ENCODE measurements at places on chromosomes 7 and 10.

DNA sequence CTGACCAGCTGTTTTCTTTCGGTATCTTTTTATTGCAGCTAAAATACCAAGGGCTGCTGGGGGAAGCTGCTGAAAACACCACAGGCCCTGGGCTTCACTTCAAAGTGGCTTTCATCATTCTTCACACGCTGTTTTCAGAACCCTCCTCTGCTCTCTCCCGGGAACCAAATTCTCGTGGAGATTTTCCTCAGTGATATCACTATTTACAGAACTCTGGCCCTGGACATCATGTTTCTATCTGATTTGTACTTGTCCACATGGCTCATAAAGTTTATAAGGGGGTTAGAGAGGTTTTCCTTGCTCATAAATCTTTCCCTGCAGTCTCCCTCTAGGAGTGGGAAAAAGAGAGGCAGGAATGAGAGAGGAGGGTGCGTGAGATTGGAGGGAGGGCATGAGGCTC, 177.4 kb upstream of the NPVF start:
- DNase-seq: no peak

- no peak for DNase-seq
Measured at GRCh38 chr7:3043544-3044371, at the start of gene CARD11. CARD11 (minus strand) TSS chr7:3043867; CDS start chr7:2958506, 85,361 bp downstream.

DNA sequence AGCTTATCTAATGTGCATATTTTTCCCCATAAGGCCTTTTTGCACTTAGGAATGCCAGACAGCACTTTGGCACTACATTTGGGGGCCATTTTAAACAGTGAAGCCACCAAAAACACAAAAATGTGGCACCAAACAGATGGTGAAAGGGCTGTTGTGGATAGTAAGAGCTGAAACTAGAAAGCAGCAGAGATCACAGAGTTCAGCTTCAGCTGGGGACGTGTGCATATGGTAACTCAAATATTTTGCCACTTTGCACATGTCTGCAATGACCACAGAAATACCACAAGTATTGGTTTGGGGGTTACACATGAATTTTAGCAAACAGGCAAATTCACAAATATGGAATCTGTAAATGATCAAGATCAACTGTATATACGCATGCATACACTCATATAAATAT, 72.8 kb downstream of the PODXL start:
- DNase-seq: no peak

- no peak for DNase-seq
Measured at GRCh38 chr10:35533565-35533964, 71.6 kb upstream of the GJD4 start.

GRCh38 chr10:103397191-103397825, 882 bp downstream of the PDCD11 start:
- DNase-seq: no peak

DNA sequence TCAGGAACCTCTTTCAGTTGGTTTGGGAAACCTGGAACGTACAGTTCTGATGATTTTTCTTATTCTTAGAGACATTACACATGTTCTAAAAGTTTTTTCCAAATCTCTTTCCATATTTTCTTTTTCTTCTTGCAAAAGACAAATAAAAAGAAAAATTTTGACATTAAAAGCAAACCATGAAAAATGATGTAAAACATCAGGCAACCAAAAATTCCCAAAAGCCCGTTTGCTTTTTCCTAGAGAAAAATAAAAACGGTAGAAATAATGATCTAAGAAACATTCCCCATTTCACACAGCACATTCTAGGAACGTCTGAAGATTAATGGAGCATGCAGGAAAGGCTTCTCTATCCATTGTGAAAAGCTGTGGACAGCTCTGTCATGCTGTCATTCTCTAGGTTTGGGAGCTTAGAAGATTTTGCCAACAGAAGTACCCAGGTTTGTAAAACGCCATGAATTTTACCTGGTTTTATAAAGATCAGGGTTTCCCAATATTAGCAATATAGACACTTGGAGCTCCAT, 11.2 kb upstream of the PRTFDC1 start:
- no peak for DNase-seq

- DNase-seq: no peak
Measured at GRCh38 chr10:43708262-43708661, 59.6 kb upstream of the ZNF32 start.

DNA sequence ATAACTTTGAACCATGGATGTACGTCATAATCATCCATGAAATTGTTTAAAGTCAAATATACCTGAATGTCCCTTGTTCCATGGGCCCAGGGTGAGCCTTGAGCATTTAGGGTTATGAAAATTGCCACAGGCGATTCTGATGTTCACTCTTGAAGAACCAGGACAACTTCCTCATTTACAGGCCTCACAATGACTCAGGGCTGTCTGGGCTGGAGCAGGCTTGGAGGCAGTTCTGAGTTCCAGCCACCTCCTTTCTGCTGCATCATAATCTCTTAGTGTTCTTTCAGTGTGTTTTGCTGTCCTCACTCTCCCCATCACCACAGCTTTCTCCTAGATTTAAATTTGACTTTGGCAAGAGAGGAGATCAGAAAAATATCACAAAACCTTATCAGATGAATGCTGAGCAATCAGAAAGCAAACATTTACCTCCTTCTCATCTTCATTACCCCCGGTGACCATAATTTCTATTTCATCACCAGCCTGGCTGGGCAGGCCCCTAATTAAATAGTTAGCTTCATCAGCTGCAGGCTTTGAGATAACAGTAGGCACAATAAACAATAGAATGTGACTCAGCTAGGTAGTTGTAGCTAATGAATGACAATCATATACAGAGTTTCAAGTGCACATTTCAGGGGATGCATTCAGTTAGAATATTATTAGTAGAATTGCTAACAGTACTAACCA, 571.0 kb downstream of the SH2D4B start:
- DNase-seq: no peak

- DNase-seq: no peak
Measured at GRCh38 chr10:101146392-101147251, 15.5 kb downstream of the TLX1 start.

GRCh38 chr10:69360485-69361302, 56.0 kb downstream of the TACR2 start:
- DNase-seq: peak; percentile 76

- DNase-seq: no peak
Measured at GRCh38 chr10:48231699-48232315, 42.7 kb downstream of the FRMPD2 start.

GRCh38 chr7:95298091-95298490, 26.2 kb downstream of the PON1 start:
- DNase-seq: no peak

DNA sequence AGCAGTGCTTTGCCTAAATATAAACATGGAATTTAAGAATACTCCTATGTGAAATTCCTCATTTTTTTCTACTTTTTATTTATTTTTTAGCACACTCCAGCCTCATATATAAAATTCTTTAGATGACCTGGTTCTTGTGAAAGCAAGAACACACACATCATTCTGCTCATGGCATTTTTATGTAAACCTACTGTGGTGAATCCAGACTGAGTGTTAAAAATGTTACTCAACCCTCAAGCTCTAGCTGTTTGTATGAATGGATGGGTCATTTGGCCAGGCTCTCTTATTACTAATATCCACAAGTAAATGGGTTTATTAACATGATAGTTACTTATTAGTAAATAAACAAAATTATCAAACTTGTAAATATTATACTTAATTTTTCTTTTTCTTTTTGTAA, 551.7 kb upstream of the LRRN3 start:
- no peak for DNase-seq

DNA sequence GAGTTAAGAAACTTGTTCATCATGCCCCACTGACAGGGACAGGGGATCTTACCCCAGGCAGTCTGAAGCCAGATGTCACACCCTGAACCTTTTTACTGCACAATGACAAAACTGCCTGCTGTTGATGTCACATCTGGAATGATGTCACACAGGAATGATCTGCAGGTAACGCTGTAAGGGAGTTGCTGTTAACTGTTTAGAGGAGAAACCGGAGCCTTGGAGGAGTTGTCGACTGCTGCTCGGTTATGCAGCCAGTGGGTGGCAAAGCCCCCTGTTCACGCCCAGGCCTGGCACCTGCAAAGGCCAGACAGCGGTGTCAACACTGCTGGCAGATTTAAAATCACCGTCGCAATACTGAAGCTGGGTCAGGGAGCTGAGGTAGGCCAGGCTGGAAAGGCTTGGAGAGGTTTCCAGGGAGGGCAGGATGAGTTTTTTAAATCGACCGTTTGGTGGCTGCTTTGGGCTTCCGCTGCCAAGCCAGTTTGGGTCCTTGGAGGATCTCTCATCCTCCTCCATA, 10.0 kb upstream of the SLIT1 start:
- DNase-seq: no peak

DNA sequence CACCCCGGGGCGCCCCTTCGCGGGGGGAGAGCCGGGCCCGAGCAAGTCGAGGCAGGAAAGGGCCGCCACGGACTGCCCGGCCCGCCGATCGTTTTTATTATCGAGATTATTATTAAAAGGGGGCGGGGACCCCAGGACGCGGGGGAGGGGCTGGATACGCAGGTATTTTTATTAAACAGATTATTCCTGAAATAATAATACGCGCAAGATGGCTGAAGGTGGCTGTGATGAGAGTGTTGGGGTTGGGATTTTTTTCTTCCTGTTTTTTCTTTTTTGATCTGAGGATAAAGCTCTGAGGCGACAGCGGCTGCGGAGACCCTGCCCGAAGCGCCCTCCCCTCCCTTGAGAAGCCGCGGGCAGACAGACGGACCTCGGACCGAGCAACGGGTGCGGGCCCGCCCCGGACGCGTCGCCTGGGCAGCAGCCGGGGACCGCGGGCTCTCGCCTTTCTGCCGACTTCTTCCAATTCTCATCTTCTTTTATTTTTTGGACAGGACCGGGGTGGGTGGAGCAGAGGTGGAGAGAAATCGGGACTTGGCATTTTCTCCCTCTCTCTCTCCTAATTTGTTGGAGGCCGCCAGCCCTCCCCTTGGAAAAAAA, 1.4 kb upstream of the TRIM8 start:
- no peak for DNase-seq

- DNase-seq: no peak
Measured at GRCh38 chr7:29119538-29119937, 26.8 kb downstream of the CPVL start.

- DNase-seq: no peak
Measured at GRCh38 chr7:150385302-150385723, 6.2 kb downstream of the ZNF775 start.

DNA sequence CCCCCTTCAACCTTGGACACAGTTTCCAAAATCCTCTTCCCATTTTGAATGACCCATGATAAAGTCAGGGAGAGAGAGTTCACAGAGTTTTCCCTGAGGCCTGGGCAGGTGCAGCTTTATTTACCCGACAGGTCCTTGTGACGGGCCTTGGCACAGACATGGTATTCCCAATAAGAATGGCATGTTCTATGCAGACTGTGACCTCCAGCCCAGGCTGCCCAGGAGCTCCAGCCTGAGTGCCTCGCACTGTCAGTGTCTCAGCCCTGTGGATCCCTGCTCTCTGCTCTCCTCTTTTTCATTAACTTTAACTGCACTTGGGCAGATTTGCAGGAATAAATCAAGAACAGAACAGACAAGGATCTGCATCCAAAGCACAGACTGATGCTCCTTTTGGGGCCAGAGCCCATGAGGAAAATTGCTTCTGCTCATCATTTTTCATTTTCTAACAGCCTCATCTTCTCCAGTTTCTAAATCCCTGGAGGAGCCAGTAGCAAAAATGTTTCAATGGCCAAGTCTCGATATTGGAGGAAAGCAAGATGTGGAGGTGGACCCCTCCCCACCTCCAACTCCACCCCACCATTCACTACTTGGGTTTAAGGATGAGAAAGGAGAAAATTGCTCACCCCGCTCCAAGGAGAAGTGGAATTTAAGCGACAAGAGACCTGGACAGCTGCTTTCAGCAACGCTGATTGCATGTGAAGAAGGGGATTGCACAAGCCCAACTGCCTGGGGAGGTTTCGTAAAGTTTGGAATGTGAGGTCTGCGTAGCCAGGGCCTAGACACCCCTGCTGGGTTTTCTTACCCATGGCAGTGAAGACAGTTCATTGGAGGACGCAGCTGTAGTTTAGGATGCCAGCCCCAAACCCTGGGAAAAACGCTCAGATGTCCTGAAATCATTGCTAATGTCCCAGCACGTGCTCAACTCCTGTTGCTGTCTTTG, 225.9 kb downstream of the WDR11 start:
- DNase-seq: peak; percentile 46

DNA sequence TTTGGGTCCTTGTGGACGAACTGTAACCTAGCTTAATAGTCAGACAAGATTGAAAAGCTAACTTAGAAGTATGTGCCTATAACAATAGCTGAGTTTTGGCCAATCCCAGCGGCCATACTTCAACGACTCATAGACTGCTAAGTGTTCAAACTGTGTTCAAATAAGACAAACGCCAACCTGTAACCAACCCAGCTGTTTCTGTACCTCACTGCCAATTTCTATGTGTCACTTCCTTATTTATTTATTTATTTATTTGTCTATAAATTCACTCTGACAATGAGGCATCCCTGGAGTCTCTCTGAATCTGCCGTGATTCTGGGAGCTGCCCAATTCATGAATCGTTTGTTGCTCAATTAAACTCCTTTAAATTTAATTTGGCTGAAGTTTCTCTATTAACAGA, 21.7 kb downstream of the ST8SIA6 start:
- DNase-seq: no peak

DNA sequence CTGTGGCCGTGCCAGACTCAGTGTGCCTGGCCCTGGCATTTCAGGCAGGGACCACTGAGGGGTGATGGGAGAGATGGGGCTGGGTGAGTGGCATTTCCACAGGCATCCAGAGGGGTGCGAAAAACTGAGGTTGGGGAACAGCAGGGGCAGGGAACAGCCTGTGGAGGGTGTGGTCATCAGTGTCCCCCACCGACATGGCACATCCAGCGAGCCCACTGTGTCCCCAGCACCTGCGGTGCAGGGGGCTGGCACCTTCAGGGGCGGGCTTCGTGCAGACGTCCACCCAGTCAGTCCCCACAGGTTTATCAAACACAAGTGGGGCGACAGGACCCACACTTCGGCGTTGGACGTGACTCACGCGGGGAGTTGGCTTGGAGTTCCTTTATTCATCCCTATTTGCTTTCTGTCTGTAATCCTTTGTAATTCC, 14.8 kb downstream of the CUX1 start:
- DNase-seq: no peak

DNA sequence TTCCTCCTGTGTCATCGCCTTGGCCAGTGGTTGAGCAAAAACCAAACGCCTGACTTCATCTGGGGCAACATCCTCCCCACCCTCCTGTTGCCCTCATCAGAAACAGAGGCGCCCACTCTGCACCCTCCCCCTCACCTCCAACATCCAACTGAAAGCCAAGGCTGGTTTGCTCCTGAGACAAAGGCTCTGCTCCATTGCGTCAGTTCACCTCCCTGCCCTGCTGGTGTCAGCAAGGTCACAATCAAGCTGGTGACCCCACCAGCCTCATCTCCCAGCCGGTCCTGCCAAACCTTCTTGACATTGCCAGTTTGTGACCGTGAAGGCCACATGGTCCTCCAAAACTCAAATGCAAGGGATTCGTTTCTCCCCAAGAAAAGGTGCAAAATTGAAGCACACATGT, 131.7 kb upstream of the ADAM12 start:
- DNase-seq: no peak

DNA sequence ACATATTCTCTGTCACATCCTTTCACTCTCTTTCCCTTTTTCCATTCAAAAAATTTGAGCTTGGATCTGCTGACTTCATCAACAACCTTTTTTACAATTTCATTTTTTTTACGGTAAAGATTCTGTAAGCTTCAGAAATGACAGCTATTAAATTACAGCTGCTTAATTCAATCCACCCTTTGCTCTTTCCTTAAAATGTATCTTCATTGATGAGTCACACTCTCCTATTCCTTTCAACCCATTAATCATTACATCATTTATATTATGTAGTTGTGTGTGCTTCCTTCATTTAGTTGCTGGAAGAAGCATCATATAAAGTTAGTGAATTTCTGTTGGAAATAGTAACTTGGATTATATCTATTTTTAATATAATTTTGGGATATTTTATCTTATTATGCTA, 67.1 kb upstream of the MAGI2 start:
- no peak for DNase-seq

GRCh38 chr10:35575640-35576039, 29.5 kb upstream of the GJD4 start:
- DNase-seq: no peak

Data from fibroblast of skin of back (primary cell).